ENCODE measurements at places on chromosomes 2 and 18.

DNA sequence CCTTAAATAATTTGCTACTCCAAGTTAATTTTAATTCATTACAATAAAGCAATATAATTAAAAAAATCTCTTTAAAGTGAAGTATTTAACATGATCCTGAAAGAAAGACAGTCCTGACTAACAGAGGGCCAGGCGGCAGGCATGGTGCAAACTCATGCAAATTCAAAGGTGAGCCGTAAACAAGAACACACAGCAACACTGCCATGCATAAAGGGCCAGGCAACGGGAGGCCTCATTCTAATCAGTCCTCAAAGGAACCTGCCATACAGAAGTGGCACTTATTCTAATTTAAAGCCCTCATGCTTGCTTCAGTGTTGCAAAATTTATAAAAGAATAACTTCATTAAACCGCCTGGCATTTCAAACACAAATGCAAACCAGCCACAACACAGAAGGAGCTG is 277.0 kb downstream of the ZNF521 start:
- H3K36me3 ChIP-seq, result no peaks in the 10 kb centered on the region
- DNase-seq, result no peak
- no peak overlapping the region for H3K4me3 ChIP-seq
- H3K27ac ChIP-seq, result no peak overlapping the region
- H3K4me1 ChIP-seq, result no peaks in the 10 kb centered on the region

- peak overlapping the region; percentile 95 for H3K27ac ChIP-seq
- H3K27me3 ChIP-seq, result no peaks in the 10 kb centered on the region
- peak overlapping the region; percentile 91 for H3K4me3 ChIP-seq
- peaks cover 18% of the 10 kb centered on the region for H3K4me1 ChIP-seq
These were observed 86.9 kb downstream of the LIMS1 start for GRCh38 chr2:108621087-108621559.

DNA sequence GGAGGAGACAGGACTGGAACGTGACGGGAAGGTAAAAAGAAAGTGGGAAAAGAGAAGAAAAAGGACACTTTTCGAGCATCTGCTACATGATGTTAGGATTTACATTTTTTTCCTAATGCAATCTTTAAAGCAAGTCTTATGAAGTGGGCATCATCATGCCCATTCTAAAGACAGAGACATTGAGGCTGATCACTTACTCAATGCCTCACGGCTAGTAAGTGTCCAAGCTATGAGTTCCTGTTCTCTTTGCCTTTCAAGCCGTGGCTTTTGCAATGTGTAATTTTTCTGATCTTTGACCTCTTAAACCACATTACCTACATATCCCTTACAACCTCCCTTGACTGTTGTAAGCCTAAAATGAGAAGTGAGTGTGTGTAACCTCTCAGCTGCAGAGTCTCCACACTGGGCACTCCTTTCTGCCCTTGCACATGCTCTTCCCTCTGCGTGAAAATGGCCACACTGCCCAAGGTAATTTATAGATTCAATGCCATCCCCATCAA is 649.2 kb downstream of the RNF144A start:
- H3K27ac ChIP-seq, result peak overlapping the region; percentile 97
- DNase-seq, result no peak
- peaks cover 27% of the 10 kb centered on the region for H3K4me1 ChIP-seq
- no peaks in the 10 kb centered on the region for H3K36me3 ChIP-seq
- no peaks in the 10 kb centered on the region for H3K27me3 ChIP-seq

DNA sequence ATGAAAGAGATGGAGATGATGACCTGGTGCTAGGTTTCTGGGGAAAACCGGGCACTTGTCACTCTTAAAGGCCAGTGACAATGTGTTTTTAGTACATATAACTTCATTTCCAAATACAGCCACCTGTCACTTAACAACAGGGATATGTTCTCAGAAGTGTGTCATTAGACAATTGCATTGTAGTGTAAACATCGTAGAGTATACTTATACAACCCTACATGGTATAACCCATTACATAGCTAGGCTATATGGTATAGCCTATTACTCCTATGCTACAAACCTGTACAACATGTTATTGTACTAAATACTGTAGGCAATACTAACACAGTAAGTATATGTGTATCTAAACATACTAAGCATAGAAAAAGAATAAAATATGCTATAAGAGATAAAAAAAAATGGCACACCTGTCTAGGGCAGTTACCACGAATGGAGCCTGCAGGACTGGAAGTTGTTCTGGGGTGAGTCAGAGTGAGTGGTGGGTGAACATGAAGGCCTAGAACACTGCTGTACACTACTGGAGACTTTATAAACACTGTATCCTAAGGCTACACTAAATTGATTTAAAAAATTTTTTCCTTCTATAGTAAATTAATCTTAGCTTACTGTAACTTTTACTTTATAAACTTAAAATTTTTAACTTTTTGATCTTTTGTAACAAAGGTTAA is 123.2 kb downstream of the THADA start:
- no peak overlapping the region for H3K4me3 ChIP-seq
- H3K27ac ChIP-seq, result no peak overlapping the region
- no peak for DNase-seq
- no peaks in the 10 kb centered on the region for H3K27me3 ChIP-seq
- peaks cover 67% of the 10 kb centered on the region for H3K36me3 ChIP-seq
- no peaks in the 10 kb centered on the region for H3K4me1 ChIP-seq

DNA sequence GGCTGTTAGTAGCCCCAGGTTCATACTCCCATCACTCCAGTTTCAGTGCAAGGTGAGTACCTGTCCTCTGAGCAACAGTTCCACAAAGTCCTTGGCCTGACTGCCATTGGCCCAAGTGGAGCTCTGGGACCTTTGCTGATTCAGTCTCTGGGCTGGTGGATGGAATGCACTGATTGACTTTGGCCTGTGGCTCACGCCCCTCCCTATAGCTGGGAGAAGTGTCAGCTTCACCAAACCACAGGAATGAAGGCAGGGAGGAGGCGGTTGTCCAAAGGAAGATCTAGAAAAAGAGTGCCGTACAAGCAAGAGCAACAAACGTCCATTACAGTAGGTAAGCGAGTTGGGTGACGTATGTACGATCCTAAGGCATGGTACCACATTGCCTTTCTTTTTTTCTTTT is 34.0 kb downstream of the QPCT start:
- H3K27ac ChIP-seq, result no peak overlapping the region
- H3K4me3 ChIP-seq, result no peak overlapping the region
- no peak for DNase-seq
- H3K27me3 ChIP-seq, result peaks cover 17% of the 10 kb centered on the region

DNA sequence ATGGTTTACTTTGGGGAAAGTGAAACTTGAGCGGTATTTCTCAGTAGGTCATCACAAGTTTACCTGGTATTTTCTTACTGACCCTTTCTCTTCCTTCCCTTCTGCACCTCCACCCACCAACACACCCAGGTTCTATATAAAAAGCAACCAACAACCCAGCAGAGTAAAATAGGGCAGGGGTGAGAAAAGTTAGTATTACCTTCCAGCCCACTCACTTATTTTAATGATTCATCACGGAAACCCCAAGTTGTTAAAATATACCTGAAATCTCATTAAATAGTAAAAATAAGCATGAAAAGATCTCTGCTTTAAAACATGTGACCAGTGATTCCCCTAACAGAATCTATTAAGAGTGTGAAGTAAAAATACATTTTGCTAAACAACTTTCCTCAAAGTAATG is 306.1 kb downstream of the ZEB2 start:
- H3K4me1 ChIP-seq, result peaks cover 31% of the 10 kb centered on the region
- H3K27ac ChIP-seq, result no peak overlapping the region
- peak overlapping the region; percentile 62 for H3K4me3 ChIP-seq
- H3K27me3 ChIP-seq, result no peaks in the 10 kb centered on the region
- H3K36me3 ChIP-seq, result no peaks in the 10 kb centered on the region

DNA sequence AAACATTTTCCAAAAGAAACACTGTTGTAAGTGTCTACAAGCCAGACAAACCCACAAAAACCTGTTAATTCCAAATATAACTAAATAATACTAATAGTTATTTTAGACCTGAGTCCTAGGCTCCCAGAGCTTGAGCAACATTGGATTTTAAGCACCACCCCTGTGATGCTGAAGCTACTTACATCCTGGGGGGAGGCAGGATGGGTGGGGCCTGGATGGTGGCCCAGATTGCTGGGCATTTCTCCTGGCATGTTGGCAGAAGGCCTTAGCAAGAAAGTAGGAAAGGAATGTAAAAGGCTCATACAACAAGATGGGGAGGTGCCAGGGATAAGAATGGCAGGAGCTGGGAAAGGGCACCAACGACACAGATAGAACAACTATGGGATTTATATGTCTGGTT is 50.7 kb upstream of the OTX1 start:
- peaks cover 19% of the 10 kb centered on the region for H3K36me3 ChIP-seq
- no peak overlapping the region for H3K4me3 ChIP-seq
- no peaks in the 10 kb centered on the region for H3K27me3 ChIP-seq
- no peak for DNase-seq
- no peak overlapping the region for H3K27ac ChIP-seq
- H3K4me1 ChIP-seq, result no peaks in the 10 kb centered on the region

GRCh38 chr2:226497146-226497909 is 302.3 kb downstream of the IRS1 start:
- H3K27ac ChIP-seq, result no peak overlapping the region
- no peak for DNase-seq
- H3K36me3 ChIP-seq, result no peaks in the 10 kb centered on the region
- H3K4me1 ChIP-seq, result no peaks in the 10 kb centered on the region

GRCh38 chr2:200380833-200381542 is 74.5 kb downstream of the SPATS2L start:
- H3K27me3 ChIP-seq, result no peaks in the 10 kb centered on the region
- peak overlapping the region; percentile 36 for H3K27ac ChIP-seq
- no peak overlapping the region for H3K4me3 ChIP-seq
- DNase-seq, result no peak
- H3K4me1 ChIP-seq, result peaks cover 13% of the 10 kb centered on the region

Measured in naive thymus-derived CD8-positive, alpha-beta T cell (primary cell).